ENCODE measurements at places on chromosomes 11 and 22.

DNA sequence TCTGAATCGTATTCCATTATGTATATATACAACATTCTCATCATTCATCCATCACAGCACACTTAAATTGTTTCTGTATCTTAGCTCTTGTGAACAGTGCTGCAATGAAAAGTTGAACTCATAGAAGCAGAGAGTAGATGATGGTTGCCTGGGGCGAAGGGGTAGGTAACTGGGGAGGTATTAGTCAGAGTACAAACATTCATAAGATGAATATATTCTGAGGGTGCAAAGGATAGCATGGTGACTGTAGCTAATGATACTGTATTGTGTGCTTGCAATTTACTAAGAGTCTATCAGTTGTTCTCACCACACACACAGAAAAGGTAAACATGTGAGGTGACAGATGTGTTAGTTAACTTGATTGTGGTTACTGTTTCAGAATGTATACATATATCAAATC is 12.6 kb upstream of the RFPL2 start:
- DNase-seq: no peak

DNA sequence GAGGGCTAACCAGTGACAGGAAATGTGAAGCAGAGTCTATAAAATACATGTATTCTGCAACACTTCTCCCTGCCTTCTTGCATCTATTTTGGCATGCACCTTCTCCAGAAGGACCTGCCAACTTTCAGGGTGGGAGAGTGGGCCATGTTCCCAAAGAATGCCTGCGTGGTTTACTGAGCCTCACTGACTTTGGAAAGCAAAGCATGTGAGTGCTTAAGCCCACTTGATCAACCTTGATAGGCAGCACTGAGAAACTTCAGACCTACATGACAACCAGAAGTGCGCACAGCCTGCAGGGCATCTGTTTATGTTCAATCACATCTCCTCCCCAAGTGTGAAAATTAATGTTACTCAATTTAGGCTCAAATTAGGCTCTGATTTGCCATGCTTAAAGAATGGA is 69.2 kb downstream of the AMOTL1 start:
- DNase-seq: no peak

DNA sequence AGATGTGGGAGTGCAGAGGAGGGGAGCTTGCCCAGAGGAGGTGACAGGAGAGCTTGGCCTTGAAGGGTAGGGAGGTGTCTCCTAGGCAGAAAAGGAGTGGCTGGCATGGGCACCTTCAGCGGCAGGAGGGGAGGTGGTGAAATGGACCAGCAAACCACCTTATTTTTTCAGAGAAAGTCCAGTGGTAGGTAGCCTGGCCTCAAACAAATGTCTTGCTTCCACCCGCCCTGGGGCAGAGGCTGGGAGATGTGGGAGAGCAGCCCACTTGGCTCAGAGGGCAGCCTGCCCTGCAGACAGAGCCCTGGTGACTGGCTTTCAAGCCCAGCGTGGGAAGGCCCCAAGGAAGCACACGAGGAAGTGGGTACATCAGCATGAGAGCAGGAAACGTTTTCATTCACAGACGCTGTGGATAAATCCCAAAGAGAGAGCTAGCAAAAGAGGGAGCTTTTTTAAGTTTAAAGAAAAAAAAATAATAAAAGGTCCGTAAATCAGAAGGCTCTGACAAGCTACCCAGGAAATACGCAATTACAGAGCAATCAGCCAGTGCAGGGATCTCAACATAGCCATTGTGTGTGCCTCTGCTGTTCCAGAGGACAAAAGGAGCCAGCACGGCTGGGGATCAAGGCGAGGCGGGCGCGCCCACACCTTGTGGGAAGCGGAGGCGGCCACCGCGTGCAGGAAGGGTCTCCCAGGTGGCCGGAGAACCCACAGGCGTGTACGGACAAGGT is 238.7 kb upstream of the PLET1 start:
- no peak for DNase-seq

- DNase-seq: no peak
Measured at GRCh38 chr22:37018815-37019308, 385 bp downstream of the TST start.

DNA sequence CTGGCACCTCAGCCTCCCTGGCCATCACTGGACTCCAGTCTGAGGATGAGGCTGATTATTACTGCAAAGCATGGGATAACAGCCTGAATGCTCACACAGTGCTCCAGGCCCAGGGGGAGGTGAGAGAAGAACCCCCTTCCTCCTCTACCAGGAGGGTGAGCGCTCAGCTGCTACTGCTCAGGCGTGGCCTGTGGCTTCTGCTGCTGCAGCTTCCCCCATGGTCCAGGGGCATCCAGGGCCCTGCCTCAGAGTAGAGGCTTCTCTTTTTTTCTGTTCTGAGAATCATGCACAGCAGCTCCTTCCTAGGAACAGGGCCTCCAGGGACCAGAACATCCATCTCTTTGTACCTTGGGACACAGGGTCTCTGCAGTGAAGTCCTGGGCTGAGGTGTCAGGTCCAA is 83.1 kb downstream of the VPREB1 start:
- no peak for DNase-seq

DNA sequence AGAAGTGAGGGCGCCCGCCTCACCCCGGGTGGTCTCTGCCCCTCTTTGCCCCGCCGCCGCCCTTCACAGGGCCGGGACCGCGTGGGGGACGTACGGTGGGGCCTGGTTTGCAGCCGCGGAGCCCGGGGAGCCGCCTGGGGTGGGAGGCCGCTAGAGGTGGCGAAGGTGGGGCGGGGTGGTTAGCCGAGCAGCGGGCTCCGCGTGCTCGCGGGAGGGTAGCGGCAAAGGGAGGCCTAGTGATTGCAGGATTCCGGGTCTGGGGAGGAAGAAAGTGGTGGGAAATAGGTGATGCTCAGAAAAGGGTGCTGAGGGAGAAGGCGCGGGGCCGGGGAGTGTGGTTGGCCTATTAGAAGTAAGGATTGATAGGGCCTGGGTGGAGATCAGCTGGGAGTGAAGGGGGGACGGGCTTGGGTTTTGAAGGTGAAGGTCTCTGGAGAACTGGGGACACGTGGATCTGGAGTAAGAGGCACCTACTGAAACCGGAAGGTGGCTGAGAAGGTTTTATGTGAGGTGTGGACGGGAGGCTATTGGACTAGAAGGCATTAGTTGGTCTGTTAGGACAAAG is 571 bp downstream of the FAR1 start:
- peak; percentile 36 for DNase-seq

GRCh38 chr11:44307340-44308099 is 2.4 kb downstream of the ALX4 start:
- DNase-seq: no peak

Data from progenitor cell of endocrine pancreas (in vitro differentiated cells).